GM12891 (cell line): ENCODE measurements at places on chromosomes 1 and 21.

DNA sequence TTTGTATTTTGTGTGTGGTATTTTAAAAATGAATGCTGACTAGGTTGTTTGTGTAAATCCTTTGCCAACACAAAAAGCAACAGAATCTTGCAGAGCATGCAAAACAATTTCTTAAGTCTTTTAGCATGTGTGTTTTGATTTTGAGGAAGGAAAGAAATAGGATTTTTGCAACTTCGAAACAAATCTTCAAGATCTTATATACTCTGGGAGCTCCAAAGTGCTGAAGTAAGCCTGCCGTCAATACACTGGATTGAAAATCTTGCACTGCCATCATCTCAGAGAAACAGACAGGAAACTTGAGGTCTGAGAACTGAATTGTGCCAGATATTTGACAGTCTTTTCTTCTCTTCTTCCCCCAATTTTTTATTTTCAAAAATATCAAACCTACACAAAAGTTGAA lies 29.3 kb upstream of the DISP1 start:
- DNase-seq = no peak

GRCh38 chr21:32064281-32064910 lies 191.6 kb downstream of the HUNK start:
- DNase-seq = no peak

- DNase-seq = no peak
Measured at GRCh38 chr1:243943671-243944428, 93.8 kb upstream of the AKT3 start.

DNA sequence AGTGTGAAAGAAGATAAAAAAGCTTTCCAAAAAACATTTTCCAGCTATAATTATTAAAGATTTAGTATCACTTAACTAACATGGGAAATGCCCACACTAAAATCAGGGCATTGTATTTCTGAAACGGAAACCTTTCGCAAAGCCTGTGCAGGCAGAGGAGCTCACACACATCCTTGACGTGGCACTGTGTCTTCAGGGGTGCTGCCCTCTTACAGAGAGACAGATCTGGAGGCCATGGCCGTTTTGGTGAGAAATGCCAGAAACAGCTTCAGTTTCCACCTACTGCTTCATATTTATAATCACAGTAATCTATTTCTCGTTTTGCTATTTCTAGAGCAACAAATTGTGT lies 26.7 kb downstream of the ATP1B1 start:
- no peak for DNase-seq

GRCh38 chr1:200029035-200029821 lies 1.7 kb downstream of the NR5A2 start:
- no peak for DNase-seq

DNA sequence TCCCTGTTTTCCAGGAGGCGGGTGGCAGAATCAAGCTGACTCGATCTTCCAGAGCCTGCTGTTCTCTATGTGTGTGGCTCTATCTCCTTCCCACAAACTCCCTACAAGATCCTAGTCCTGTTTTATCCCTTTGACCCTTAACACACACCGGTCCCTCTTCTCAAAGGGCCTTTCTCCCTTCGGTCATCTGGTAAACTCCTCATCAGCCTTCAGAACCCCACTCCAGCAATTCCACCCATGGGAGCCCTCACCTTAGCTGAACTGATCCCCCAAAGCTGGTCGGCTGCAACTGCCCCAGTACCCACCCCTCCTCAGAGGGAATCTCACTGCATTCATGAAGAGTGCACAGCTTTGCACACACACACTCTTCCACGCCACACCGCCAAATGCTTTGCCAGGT lies 184.9 kb downstream of the IGSF21 start:
- DNase-seq = no peak

GRCh38 chr1:10989095-10989494 lies 23.4 kb upstream of the TARDBP start:
- DNase-seq = no peak

- DNase-seq = no peak
Measured at GRCh38 chr1:162726555-162726954, 63.9 kb upstream of the HSD17B7 start.

GRCh38 chr1:53954128-53954527 lies 8.0 kb downstream of the LRRC42 start:
- DNase-seq = no peak

- DNase-seq = no peak
Measured at GRCh38 chr1:157196245-157196543, 58.0 kb upstream of the ETV3 start.

DNA sequence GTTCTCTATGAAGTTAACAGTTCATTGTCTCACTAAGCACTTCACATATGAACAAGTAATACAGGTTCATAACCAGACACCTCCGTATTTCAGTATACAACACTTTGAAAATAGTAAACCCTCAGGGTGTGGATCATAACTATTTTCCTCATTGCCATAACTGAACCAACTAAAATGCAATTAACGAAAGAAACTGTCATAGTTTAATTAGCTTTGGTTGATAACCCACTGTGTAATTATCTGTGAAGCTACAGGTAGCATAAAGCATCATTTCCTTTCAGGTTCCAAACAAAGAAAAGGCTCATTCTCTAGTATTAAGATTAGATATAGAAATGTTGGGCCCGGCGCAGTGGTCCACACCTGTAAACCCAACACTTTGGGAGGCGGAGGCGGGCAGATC lies 58.5 kb downstream of the EIF4G3 start:
- no peak for DNase-seq

- DNase-seq = no peak
Measured at GRCh38 chr1:198316546-198317100, 159.8 kb downstream of the NEK7 start.

GRCh38 chr1:202237052-202237451 lies 43.5 kb downstream of the LGR6 start:
- peak; percentile 60 for DNase-seq

DNA sequence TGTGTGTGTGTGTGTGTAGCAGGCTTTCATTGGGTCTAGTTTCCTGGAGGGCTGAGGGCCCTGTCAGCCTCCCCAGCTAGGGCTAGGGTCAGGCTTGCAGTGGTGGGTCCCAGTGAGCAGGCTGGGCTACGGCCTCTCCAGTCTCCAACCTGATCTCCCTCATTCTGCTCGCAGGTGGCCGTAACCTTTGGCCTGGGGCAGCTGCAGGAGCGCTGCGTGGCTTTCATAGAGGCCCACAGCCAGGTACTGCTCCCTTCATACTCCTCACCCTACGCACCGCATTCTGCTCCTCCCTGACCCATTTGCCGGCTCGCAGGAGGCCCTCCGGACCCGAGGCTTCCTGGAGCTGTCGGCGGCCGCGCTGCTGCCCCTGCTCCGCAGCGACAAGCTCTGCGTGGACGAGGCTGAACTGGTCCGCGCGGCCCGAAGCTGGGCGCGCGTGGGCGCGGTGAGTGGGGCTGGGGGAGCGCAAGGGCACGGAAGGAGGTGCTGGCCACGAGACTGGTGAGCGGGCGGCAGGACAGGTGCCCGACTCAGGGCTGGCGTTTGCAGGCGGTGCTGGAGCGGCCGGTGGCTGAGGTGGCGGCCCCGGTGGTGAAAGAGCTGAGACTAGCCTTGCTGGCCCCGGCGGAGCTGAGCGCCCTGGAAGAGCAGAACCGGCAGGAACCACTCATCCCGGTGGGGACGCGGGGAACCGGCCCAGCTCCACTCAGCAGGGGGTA lies 4.7 kb downstream of the BTBD19 start:
- DNase-seq = no peak

DNA sequence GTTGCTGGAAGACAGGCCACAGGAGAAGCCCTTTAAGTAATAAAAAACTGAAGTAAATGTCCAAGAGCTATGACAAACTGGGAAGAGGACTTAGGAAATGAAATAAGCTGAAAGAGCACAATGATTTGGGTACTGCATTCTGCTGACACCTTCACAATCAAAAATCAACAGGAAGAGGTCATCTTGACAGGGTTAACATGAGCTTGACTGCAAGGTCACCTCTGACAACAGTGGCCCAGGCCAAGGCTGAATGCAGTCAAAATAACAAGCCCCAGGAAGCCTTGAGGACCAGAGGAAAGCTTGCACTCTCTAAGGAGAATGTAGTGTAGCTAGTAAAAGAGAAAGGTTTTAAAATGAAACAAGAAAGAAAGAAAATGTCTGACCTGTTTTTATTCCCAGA lies 179.3 kb downstream of the SEC16B start:
- no peak for DNase-seq

GRCh38 chr21:15301736-15302135 lies 236.9 kb upstream of the NRIP1 start:
- DNase-seq = no peak

- DNase-seq = no peak
Measured at GRCh38 chr1:82783044-82783443, 982.3 kb downstream of the ADGRL2 start.

DNA sequence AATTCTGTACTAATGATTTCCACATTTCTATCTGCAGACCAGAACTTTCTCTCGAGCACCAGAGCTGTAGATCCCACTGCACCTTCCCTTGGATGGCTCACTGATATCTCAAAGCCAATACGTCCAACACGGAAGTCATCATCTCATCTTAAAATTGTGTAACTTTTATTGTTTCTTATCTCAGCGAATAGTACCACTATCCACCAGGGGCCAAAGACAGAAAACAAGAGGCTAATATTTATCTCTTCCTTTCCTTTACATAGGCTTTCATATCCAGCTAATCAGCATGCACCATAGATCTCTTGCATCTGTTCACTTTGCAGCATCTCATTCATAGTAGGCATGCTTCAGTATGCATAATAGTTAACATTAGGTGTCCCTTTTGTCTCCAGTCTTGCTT lies 303.6 kb downstream of the PTPRC start:
- no peak for DNase-seq

DNA sequence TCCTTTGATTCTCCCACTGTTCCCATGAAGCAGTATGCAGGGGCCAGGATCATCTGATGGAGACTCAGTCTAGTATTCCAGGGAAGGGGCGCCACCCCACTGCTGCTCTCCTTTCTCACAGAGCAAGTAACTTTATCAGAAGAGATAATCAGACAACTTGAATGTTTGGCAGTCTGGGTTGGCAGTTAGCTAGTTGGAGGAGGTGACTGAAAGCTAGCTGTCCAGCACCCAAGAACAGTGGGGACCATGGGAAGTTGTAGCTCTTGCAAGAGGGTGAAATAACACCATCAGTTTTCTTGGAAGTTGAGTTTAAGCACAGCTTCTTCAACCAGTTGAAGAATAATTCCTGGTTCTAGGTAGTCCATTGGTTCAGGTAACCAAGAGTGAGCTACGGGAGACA lies 22.2 kb upstream of the AGL start:
- DNase-seq = no peak

DNA sequence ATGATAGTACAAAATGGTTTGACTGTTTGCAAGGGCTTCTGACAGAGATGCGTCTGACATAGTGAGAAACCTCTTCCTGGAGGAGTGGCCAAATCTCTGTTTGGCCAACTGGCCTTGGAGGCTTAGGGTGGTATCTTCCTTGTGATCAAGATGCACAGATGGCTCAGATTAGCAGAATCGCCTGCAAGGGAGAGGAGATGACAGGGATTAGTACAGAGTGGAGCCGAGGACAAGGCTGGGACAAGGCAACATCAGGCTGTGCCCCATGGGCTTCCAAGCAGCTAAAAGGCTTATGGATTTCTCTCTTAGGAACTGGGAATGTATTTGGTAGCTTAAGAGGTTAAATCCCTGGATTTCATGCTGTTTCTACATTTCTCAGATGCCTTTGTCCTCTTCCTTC lies 379.1 kb downstream of the SIPA1L2 start:
- DNase-seq = no peak

DNA sequence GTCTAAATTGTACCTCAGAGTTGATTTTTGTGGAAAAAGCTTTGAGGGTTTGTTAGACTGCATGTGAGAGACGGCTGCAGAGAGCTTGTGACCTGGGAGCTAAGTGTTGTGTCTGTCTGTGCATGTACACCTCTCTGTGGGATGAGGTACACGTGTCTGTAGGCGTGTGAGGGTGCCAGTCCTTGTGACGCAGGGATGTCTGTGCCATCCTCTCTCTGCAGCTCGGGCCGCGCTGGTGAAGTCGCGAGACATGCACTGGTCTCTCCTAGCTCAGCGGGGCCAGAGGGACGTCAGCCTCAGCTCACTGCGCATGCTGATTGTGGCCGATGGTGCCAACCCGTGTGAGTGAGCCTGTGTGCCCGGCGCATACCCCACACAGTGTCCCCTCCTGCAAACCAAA lies 66.6 kb downstream of the S100B start:
- DNase-seq = no peak

DNA sequence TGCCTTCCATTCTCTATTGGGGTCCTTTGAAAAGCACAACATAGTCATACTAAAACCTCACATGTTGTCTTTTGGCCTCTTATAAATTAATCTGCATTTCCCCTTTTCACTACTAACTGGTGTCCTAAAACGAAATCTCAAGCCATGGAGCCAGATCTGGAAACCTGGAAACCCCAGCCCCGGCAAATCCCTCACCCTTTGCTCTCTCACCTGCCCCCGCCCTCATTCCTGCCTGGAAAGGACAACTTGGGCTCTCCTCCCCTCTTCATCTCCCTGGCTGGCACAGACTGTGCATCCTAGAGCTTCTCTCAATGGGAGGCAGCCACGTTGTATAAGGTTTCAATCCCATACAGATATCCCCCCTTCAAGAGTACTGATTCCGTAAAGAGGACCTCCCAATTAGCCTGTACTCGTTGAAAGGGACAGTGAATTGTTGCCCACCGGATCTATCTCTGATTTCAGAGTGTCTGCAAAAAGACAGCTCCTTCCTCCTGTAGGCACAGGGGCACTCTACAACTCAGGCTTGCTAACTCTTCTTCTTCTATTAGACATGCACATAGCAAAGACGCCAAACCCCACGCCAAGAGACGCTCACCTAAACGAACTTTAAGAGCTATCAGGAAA lies 1.4 kb downstream of the DUSP10 start:
- DNase-seq = no peak

DNA sequence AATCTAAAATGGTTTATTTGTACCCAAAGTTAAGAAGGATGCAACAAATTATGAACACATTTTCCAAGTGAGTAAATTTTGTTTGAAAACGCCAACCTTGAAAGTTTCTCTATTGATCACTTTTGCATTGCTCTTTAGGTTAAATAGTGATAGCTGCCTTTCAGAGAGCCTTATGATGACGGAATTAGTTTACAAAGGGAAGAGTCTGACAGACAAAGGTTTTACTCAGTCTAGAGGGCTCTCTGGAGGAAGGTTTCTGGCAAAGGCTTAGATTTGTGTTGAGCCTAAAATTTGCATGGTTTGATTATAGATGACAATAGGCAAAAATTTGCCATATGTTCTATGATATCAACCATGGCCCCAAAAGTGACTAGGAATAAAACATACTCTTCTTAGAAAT lies 95.9 kb upstream of the RUNX1 start:
- DNase-seq = no peak

DNA sequence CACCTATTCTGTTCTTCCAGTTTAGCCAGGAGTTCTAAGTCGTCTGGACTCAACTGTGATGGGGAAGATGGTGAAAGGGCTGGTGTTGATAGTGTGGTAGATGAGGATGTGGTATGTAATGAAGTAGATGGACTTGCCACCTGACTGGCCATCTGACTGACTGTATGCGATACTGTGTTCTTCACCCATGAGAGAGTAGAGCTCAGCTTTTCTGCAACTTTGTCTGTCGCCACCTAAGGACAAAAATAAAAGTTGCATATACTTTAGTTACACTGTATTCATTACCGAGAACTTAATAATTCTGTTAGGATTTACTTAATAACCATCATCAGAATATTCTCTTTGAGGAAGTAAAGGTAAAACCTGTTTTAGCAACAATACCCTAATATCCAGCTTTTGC lies 48.5 kb downstream of the EVI5 start:
- no peak for DNase-seq
